ENCODE measurements at places on chromosomes 5 and 9.

- DNase-seq, result no peak
Observed at GRCh38 chr5:127440831-127441230, 76.6 kb upstream of the PRRC1 start.

- DNase-seq, result no peak
Observed at GRCh38 chr5:111043712-111044506, 27.6 kb upstream of the TSLP start.

- no peak for DNase-seq
Observed at GRCh38 chr5:160280384-160281095, 31.8 kb downstream of the CCNJL start.

GRCh38 chr9:137227054-137227852 lies at the start of gene RNF224:
Gene RNF224, plus strand, starts transcription at chr9:137227502. Its CDS starts 834 bp downstream, at chr9:137228336.
- DNase-seq, result peak; percentile 74

DNA sequence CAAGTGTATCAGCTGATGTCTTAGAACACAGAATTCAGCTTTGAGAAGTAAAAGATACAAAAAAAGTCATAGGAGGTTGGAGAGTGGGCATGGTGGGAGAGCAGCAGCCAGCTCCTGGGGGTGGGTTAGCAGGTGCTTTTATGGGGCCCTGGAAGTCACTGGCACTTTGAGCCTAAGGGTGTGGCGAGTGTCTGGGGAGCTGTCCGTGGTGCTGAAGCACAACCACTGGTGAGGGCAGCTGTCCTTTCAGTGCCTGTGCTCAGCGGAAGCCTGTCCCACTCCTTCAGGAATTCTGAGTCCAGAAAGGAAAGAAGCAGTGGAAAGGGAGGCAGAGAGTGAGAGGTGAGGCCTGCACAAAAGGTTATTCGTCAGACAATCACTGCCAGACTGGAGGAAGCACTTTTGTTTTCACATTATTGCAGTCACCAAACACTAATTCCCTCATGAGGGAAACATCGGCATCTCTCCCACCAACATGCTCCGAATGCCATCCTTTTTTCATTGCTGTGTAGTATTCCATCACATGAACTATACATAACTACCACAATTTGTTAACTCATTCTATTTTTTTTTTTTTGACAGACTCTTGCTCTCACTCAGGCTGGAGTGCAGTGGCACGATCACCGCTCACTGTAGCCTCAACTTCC lies 59.4 kb upstream of the RAPGEF1 start:
- DNase-seq, result peak; percentile 39

DNA sequence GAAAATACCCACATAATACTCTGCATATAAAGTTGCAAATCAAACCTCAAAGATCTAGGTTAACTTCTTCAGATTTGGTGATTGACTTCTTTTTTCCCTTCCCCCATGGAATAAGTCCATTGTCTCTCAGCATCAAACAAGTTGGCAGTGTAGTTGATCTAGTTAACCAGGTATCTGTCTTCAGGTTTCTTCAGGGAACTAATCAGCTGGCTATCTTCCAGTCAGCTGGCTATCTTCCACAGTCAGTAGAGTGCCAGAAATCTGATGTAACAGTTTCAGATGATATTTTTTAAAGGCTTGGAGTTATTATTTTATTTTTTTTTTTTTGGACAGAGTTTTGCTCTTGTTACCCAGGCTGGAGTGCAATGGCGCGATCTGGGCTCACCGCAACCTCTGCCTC lies 16.8 kb downstream of the TNFSF15 start:
- no peak for DNase-seq

- no peak for DNase-seq
Observed at GRCh38 chr5:64323591-64323990, 157.9 kb downstream of the RNF180 start.

DNA sequence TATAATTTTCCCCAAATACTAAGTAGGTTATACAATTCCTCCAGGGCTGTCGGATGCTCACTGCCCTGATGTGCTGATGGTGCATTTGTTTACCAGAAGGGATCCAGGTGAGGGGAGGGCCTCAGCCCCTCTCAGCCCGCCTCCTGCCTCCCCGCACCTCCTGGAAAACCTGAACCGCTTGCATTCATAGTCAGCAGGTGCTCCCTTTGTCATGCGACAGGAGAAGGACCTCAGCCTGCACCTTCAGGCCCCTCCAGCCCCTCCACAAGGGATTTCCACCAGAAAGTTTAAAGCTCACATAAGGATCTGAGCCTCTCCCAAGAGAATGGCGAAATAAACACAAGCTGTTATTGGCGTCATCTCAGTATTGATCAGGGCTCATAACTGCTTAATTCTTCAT lies 36.5 kb upstream of the NTNG2 start:
- no peak for DNase-seq

DNA sequence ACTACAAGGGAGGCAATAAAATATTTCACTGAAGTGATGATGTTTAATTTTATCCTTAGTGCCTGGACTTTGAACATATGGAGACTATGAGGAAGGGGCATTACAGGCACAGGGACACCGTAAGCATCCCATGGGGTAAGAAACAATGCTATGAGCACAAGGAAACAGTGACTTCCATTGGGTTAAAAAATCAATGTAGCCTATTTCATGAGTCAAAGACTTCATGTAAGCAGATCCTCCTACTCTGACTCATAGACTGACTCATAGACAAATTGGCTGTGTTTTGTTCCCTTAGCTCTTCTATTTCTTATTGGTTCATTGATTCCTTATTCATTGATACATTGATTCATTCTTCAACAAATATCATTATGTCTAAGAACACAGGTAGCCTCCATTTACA lies 351.0 kb downstream of the PRELID2 start:
- DNase-seq, result no peak

DNA sequence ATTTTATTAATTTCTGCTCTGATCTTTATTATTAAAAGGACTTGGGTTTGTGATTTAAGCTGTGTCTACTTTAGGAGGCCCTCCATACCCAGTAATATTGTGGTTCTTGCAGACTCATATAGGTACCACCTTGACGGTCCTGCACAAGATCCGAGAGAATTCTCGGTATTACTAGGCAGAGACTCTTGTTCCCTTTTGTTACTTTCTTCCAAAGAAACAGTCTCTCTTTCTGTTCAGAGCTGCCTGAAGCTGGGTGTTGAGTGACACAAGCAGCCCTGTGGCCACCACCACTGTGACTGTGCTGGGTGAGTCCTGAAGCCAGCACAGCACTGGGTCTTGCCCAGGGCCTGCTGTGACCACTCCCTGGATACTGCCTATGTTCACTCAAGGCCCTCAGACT lies 666.6 kb downstream of the SEMA5A start:
- no peak for DNase-seq

DNA sequence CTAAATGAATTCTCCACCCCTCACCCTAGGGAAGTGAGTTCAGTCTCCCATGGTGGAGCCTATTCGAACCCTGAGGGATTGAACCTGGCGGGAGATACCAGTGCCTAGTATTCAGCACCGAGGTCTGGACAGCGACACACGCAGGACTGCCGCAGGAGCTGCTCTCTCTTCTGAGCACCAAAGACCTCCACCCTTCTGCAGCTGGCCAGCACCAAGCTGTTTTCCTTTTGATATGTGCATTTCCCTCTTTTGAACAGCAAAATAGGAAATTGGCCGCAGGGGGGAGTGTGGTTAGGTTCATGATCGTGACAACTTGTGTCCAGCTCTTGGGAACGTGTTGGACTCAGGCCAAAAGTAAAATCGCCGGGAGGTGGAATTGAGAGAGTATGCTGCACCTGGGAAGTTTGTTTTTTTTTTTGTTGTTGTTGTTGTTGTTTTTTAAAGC lies 1.2 kb upstream of the PCSK1 start:
- peak; percentile 12 for DNase-seq
